ENCODE measurements at places on chromosomes 3 and 15.

GRCh38 chr3:36248374-36248773, 131.9 kb upstream of the STAC start:
- no peak for DNase-seq

DNA sequence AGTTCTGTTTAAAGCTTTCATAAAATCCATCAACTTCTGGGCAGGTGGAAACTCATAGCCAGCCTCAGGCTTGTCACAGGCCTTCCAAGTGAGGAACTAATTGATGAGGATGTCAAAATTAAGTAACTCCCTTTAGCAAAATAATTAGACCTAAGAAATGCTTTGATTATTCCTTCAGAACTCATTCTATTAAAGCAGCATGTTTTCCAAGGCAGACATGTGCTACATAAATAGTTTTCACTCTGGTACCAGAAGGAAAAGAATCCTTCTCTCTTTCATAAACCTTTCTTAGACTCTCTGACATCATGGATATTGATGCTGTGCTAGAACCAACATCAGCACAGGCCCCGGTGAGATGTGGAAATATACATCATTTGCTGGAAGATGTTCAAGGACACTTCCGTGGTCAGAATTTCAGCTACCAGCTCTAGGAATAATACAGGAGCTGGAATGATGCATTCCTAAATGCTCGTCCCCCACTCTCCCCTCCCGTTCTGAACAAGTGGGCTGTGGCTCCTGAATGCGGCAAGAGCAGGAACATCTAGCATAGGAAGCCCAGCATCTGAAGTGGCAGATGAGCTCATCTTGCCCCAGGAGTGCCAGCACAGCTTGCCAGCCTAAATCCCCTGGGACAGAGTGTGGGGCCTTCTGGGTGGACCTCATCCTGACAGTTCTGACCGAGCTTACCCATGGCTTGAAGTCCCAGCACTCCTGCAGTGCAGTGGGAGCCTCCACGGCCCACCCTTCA, 82.4 kb downstream of the WWTR1 start:
- no peak for DNase-seq

GRCh38 chr3:54731732-54732445, 196.0 kb downstream of the LRTM1 start:
- no peak for DNase-seq

DNA sequence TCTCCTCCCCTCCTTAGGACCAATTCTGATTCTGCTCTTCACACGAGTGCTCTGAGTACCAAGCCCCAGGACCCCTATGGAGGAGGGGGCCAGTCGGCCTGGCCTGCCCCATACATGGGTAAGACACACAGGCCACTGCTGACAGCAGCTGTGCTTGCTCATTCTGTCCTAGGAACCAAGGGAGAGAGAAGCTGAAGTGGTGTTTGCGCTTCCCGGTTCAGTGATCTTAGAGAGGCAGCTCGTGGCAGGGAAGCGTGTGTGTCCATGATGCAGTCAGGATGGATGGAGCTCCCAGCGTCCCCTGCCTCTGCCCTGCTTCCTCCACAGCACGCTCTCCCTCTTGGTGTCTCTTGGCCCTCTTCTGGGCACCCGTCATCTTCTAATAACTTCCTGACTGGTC, 77.6 kb downstream of the CRTC3 start:
- DNase-seq = no peak

DNA sequence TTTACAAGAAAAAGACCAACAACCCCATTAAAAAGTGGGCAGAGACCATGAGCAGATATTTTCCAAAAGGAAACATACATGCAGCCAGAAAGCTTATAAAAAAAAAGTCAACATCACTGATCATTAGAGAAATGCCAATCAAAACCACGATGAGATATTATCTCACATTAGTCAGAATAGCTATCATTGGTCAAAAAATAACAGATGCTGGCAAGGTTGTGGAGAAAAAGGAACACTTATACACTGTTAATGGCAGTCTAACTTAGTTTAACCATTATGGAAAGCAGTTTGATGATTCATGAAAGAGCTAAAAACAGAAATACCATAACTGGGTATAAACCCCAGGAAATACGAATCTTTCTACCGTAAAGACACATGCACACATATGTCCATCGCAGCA, 76.3 kb downstream of the SUCNR1 start:
- no peak for DNase-seq

GRCh38 chr3:41101231-41101630, 98.1 kb upstream of the CTNNB1 start:
- no peak for DNase-seq

DNA sequence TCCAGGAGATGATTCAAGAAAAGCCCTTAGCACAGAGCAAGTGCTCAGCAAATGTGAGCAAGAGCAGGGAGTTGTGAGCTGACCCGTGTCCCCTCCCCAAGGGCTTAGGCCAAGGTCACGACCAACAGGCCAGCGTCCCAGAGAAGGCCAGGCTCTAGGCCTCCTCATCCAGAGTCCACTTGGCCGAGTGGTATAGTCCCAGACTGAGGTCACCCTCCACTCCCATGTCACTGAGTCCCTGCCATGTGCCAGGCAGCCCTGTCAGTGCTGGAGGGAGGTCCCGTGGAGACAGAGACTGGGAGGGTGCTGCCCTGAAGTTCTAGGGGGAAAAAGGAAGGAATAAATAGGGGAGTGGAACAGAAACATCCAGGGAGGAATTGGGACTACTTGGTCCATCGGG, 44.0 kb downstream of the TPRA1 start:
- no peak for DNase-seq

DNA sequence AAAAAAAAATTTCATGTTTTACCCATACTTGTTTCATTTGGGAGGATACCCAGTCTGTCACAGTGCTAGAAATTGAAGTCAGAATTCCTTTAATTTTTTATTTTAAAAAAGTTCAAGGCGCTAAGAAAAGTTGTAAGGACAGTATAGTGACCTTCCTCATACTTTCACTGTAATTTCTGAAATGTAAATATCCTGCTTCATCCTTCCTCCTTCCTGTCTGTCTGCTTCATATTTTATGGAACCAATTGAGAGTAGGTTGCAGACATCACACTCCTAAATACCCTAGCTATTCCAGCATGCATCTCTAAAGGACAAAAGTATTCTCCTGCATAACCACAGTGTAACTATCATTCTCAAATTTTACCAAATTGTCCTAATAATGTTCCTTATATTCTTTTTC, 35.8 kb downstream of the CMTM8 start:
- no peak for DNase-seq

DNA sequence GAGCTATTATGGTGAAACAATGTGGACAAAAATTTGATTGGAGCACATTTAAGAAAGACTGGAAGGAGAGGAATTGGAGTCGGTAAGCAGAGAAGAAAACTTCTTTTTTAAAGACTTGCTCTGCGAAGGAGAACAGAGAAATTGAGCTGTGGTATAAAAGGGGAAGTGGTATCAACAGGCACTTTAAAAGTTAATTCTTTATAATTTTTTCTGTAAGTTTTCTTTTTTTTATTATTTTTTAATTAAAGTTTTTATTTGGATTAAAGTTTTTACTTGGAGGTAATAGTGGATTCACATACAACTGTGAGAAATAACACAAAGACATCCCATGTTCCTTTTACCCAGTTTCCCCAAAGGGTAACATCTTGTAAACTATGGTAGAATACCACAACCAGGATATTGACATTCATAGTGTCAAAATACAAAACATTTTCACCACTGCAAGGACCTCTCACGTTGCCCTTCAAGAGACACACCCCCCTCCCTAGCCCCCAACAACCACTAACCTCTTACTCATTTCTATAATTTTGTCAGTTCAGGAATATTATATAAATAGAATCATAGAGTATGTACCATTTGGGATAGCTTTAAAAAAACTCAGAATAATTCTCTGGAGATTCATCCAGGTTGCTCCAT, 33.8 kb upstream of the XIRP1 start:
- DNase-seq = no peak

DNA sequence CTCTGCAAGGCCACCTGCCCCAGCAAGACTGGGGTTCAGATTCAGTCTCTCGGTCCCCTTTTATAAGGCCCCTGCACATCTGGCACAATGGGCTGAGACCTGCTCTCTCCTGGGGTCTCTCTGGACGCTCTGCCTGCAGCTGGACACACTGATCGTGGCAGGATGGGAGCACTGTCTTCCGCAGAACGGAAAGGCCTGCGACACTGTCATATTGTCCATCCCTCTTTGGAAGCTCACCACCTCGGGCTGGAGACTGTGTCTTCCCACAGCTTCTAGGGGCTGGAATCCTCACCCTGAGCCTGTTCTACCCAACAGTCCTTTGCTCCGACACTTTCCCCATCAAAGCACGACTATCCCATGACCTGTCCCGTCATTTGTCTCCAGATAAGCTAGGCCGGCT, 11.5 kb upstream of the IGDCC4 start:
- DNase-seq = no peak

All from spleen (tissue), 13 donors.